ENCODE measurements at places on chromosomes 7 and 10. TPM values are rescaled to one million over a fixed set of nuclear protein-coding genes. Genes with fewer than 3 reads are reported as not detected.

DNA sequence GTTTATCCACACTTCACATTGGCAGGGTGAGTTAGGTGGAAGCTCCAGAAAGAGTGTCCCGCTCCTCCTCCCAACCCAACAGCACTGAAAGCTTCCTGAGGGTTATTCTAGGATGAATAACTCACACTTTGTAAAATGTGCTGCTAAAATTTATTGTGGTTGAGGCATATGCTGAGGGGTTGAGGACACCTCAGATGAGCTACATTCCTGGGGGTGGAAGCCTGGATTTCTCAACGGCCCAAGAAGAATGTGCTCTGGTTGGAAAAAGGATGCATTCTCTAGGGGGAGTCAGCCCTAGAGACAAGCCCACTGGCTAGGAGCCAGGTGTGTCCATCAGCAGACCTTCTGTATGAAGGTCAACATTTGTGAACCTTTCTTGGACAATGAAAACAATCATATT is 91.5 kb upstream of the PDE1C start:
- DNase-seq, result no peak
- H3K4me3 ChIP-seq, result no peak overlapping the region
- H3K27ac ChIP-seq, result peak overlapping the region; percentile 65
- H3K27me3 ChIP-seq, result no peaks in the 10 kb centered on the region
- peaks cover 12% of the 10 kb centered on the region for H3K4me1 ChIP-seq
- no peaks in the 10 kb centered on the region for H3K36me3 ChIP-seq

- H3K36me3 ChIP-seq, result no peaks in the 10 kb centered on the region
- no peak for DNase-seq
- peak overlapping the region; percentile 96 for H3K27ac ChIP-seq
- peak overlapping the region; percentile 58 for H3K4me3 ChIP-seq
- H3K27me3 ChIP-seq, result no peaks in the 10 kb centered on the region
These were observed 25.1 kb downstream of the PWWP2B start for GRCh38 chr10:132421847-132422751.

ELOVL3 gene
- total RNA-seq, result not detected

ELAPOR2 gene
- 11.2 TPM for total RNA-seq

DNA sequence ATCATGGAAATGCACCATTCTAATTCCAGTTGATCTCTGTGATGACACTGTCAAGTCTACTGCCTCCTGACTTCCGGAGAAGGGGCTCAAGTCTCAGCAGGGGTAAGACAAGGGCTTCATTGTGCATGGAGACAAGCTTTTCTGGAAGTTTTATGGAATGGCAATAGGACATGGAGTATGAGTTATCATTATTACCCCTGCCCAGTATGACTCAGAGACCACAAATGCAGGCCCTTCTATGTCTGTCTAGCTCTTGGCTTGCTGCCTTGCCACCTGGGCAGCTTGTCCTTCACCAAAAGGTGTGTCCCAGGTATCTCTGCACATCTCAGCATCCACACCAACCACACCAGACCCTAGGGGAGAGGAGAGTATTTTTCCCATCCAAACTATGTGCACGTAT is 34.9 kb upstream of the KIAA1217 start:
- H3K27me3 ChIP-seq, result no peaks in the 10 kb centered on the region
- no peak for DNase-seq
- no peaks in the 10 kb centered on the region for H3K4me1 ChIP-seq

GRCh38 chr10:89032141-89032891 is 41.7 kb downstream of the FAS start:
- H3K4me1 ChIP-seq, result no peaks in the 10 kb centered on the region
- no peak for DNase-seq
- no peak overlapping the region for H3K4me3 ChIP-seq
- no peak overlapping the region for H3K27ac ChIP-seq
- no peaks in the 10 kb centered on the region for H3K36me3 ChIP-seq
- H3K27me3 ChIP-seq, result no peaks in the 10 kb centered on the region

GRCh38 chr7:46945328-46945727 is 636.6 kb downstream of the TNS3 start:
- H3K36me3 ChIP-seq, result no peaks in the 10 kb centered on the region
- H3K27ac ChIP-seq, result no peak overlapping the region
- no peak for DNase-seq
- H3K27me3 ChIP-seq, result no peaks in the 10 kb centered on the region
- no peaks in the 10 kb centered on the region for H3K4me1 ChIP-seq
- H3K4me3 ChIP-seq, result no peak overlapping the region

GLI3 gene
- total RNA-seq, result 6.6 TPM

DRGX gene
- not detected for total RNA-seq

GRCh38 chr10:68099736-68100135 is 9.6 kb upstream of the MYPN start:
- no peak overlapping the region for H3K27ac ChIP-seq
- H3K4me3 ChIP-seq, result no peak overlapping the region
- no peaks in the 10 kb centered on the region for H3K36me3 ChIP-seq
- no peak for DNase-seq
- H3K4me1 ChIP-seq, result no peaks in the 10 kb centered on the region

DNA sequence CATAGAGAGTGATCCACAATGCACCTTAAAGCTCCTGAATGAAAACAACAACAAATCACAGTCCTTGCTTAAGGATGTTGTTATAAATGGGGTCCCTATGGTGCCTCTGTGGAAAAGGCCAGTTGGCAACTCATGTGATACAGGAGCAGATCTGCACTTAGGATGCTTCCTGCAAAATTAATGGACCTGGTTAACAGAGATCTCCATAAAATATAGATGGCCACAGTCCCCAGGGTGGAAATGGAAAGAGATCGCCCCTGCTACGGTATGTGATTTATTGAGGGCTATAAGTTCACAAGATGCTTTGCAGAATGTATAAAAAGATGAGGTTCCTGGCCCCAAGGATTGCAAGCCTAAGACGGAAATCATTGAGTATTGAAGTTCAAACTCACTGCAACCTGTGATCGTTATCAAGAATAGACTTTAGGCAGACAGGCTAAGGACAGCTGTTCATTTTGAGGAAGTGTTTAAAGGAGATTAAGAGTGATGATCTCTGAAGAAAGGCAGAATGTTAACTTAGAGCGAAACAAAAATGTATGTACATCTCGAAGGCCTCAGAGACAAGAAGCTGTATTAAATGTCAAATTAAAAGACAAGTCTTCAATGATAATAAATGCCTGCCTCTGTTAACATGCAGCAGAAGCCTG is 174.1 kb upstream of the PLPP4 start:
- no peaks in the 10 kb centered on the region for H3K36me3 ChIP-seq
- DNase-seq, result no peak
- no peak overlapping the region for H3K27ac ChIP-seq
- no peak overlapping the region for H3K4me3 ChIP-seq
- no peaks in the 10 kb centered on the region for H3K27me3 ChIP-seq

- H3K36me3 ChIP-seq, result peaks cover 13% of the 10 kb centered on the region
- no peaks in the 10 kb centered on the region for H3K27me3 ChIP-seq
- no peak overlapping the region for H3K4me3 ChIP-seq
- no peaks in the 10 kb centered on the region for H3K4me1 ChIP-seq
These were observed 6.9 kb upstream of the ATP6V0E2 start for GRCh38 chr7:149866779-149867447.

DNA sequence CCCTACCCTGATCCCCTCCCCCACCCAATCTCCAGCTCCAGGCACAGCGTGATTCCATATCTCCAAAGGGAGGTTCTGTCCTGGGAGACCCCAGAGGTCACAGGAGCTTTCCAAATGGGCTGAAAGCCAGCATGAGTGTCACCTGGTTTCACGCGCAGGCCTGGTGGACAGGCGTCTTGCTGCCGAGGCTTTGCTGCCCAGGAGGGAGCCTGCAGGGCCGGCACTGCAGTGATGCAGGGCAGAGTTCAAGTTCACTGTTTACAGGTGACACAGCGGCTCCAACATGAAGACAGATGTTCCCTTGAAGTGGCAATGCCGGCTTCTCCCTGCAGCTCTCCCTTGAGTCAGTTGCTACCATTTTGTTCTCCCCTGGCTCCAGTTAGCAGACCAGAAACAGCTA is 104.3 kb downstream of the TCERG1L start:
- no peak overlapping the region for H3K27ac ChIP-seq
- H3K4me1 ChIP-seq, result no peaks in the 10 kb centered on the region
- no peak overlapping the region for H3K4me3 ChIP-seq
- DNase-seq, result no peak
- no peaks in the 10 kb centered on the region for H3K36me3 ChIP-seq
- no peaks in the 10 kb centered on the region for H3K27me3 ChIP-seq

CTNNA3 gene
- 1.2 TPM for total RNA-seq

TDRD1 gene
- 0.41 TPM for total RNA-seq

NPC1L1 gene
- total RNA-seq, result 2.2 TPM

GRCh38 chr10:44180321-44181168 is 204.4 kb downstream of the CXCL12 start:
- no peaks in the 10 kb centered on the region for H3K27me3 ChIP-seq
- no peak overlapping the region for H3K27ac ChIP-seq
- no peaks in the 10 kb centered on the region for H3K4me1 ChIP-seq
- no peak overlapping the region for H3K4me3 ChIP-seq
- H3K36me3 ChIP-seq, result no peaks in the 10 kb centered on the region
- DNase-seq, result no peak

ASB10 gene
- not detected for total RNA-seq

DNA sequence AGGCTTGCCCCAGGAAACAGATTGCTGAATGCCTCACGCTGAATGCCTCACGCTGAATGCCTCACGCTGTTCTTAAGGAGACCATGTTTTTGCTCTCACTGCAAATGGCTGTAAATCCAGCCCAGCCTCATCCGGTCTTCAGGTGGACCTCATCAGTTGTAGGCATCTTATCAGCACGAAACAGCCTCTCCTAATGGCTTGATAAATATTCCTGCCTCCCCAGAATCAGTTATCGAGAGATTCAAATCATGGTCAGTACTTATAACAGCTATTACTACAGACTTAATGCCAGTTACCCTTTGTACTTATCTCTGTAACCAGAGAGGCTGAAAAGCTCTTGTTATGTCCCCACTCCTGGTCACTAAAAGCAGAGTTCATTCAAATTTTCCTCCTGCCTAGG is 290.6 kb downstream of the FZD1 start:
- no peaks in the 10 kb centered on the region for H3K36me3 ChIP-seq
- H3K27me3 ChIP-seq, result no peaks in the 10 kb centered on the region
- DNase-seq, result no peak
- peaks cover 5% of the 10 kb centered on the region for H3K4me1 ChIP-seq
- no peak overlapping the region for H3K27ac ChIP-seq
- H3K4me3 ChIP-seq, result no peak overlapping the region

DNA sequence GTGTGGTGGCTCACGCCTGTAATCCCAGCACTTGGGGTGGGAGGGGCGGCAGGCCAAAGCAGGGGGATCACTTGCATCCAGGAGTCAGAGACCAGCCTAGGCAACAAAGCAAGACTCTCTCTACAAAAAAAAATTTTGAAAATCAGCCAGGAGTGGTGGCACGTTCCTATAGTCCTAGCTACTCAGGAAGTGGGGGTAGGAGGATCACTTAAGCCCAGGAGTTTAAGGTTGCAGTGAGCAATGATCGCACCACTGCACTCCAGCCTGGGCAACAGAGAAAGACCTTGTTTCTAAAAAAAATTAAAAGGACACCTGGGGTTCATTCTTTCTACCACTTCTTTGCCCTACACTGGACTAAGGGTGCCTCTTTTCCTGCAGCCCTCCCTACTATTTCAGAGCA is 15.1 kb downstream of the WAPL start:
- no peak overlapping the region for H3K27ac ChIP-seq
- peaks cover 15% of the 10 kb centered on the region for H3K4me1 ChIP-seq
- no peaks in the 10 kb centered on the region for H3K27me3 ChIP-seq
- DNase-seq, result no peak

DNA sequence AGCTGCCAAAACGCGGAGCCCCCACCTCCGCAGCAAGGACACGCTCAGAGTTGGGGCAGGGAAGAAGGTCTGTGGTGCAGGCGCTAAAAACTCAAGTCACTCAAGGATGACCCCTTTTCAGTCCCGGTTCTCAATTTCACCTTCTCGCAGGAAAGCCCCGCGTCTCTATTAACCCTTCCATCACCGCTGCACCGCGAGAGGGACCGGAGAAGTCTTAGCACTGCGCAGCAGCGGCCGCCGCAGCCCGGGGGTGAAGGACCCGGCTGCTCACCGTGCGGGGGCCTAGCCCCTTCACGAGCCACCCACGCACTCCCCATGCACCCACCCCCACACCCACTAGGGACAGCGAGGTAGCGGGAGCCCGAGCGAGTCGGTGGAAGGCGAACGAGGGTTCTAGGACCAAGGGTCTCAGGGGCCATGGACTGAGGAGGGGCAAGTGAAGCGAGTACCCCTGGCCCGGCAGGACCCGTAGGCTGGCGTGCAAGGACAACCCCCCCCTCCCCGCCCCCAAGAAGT is 162.9 kb downstream of the SH3PXD2A start:
- no peaks in the 10 kb centered on the region for H3K27me3 ChIP-seq
- H3K36me3 ChIP-seq, result no peaks in the 10 kb centered on the region
- no peak for DNase-seq
- H3K4me3 ChIP-seq, result peak overlapping the region; percentile 56
- no peak overlapping the region for H3K27ac ChIP-seq

LAMB1 gene
- total RNA-seq, result 144 TPM

DNA sequence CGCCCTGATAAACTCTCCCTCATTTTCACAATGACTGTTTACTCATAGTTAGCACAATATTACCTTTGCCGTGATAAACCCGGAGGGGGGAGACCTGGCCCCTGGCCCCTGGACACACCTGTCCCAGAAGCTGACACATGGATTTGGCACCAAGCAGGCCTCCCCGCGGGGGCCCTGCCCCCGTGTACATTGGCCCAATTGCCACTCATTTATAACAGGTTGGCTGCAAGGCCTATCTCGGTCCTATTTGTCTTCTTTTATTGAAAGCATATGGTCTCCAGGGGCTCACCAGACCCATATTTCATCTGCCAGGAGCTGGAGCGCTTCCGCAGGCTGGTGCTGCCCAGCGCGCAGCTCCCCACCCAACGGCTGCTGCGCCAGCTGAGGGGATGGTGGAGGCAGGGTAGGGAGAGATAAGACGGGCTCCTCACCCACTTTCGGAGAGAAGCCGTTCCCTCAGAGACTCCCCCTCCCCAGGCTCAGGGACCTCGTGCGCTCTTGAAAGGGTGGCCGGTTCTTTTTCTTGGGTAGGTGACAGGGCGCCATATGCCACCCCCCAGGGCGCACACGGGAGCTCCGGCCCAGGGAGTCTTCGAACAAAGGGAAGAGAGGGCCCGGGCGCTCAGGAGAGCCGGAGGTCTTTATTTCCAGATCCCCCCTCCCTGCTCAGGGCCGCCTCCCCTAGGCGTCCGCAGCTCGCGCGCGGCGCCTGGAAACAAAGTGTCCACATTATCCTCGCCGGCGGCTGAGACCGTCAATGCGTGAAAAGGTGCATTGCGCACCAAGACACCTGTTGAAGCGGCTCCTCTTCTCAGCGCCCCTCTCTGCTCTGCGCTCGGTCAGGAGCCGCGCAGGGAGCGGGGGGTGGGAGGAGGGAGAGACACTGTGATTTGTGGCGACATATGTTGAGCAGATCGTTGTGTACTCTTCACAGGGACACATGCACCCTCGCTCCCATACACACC is 4.3 kb upstream of the NEUROG3 start:
- H3K4me3 ChIP-seq, result no peak overlapping the region
- peaks cover 3% of the 10 kb centered on the region for H3K4me1 ChIP-seq
- H3K27me3 ChIP-seq, result peaks cover 3% of the 10 kb centered on the region
- no peaks in the 10 kb centered on the region for H3K36me3 ChIP-seq
- H3K27ac ChIP-seq, result no peak overlapping the region
- DNase-seq, result no peak

Data from thoracic aorta (tissue), 2 donors.